RWPE1 (cell line): ENCODE measurements at places on chromosomes 6 and 20.

GRCh38 chr6:133359256-133359655 is 118.1 kb downstream of the EYA4 start:
- DNase-seq, result no peak

GRCh38 chr6:37359039-37359438 is 5.3 kb downstream of the RNF8 start:
- no peak for DNase-seq

GRCh38 chr6:159090530-159091480 is 46.0 kb upstream of the TAGAP start:
- no peak for DNase-seq

DNA sequence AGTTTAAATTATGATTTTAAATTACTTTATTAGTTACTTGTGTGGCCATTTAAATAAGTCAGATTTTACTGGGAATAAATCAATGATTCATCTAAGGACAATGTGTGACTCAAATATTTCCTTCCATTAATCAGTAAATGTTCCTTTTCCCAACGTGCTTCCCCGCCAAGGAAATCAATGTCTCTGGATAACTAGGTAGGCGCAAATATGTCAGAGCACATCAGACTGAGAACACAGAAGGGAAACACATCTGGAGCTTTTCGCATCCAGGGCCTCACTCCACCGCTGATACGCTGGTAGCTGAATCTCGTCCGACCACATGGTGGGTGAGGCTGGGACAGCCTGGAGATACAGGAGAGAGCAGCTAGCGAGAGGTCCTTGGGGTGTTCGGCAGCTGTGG is 56.4 kb upstream of the RPS6KA2 start:
- peak; percentile 47 for DNase-seq

- no peak for DNase-seq
Observed at GRCh38 chr20:58011947-58012610, 216.4 kb downstream of the ANKRD60 start.
